ENCODE measurements at places on chromosomes 11 and 22.
A peak's percentile ranks its signal among the peaks of the same experiment; 100 is the strongest.

DNA sequence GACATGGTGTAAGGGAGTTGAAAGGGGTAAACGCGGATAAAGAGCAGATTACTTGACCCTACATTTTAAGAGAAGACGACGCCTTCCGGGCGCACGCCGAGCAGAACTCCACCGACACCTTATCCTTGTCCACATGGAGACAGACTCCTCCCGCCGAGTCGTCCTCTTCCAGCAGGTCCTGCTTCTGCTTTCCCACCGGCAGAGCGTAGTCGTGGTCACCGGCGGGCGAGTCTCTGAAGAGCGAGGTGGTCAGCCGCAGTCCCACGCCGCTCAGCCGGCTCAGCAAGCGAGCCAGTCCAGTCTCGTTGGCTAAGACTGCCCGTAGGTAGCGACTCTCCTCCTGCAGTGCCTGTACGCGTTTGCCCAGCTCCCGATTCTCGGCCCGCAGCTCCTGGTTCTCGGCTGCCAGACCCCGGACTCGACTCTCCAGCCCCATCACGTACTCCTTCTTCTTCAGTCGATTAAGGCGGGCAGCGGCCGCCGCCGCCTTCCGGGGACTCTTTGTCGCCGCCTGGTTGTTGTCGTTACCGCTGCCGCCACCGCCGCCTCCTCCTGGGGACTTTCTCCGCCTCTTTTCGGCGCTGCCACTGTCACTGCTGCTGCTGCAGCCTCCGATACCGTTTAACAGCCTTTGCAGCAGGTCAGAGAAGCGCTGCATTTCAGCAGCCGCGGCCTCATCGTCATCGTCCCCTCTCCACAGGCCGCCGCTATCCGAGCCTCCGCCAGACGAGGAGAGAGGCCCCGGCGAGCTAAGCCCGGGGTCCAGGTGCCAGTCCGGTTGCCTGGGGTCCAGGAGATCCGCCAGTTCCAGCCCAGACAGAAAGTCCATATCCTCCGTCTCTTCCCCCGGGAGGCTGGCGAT is 945 bp downstream of the CREBZF start:
- DNase-seq, result peak; percentile 75

DNA sequence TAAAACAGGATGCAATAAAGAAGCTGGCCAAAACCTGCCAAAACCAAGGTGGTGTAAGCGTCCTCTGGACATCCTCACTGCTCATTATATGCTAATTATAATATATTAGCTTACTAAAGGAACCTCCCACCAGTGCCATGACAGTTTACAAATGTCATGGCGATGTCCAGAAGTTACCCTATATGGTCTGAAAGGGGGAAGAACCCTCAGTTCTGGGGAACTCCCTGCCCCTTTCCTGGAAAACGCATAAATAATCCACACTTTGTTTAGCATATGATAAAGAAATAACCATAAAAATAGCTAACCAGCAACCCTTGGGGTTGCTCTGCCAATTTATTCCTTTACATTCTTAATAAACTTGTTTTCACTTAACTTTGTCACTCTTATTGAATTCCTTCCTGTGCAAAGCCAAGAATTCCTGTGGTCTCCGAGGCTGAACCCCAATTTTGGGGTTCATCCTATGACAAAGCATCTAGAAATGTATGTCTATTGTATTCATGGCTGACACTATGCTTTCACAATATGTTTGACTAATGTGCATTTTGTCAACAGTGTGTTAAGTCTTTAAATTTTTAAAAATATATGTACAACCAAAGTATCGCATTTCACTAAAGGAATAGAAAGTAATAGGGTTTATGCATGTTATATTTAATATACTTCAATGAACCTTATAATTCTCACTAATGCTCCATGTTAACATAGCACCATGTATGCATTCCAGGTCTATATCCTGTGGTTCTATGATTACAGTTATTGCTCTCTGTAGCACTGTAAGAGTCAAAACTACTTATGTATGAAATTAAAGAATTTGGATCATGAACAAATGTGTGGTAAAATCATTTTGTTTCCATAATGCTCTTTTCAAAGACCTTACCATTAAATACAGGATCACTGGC is 25.1 kb downstream of the LGR4 start:
- DNase-seq, result no peak

- no peak for DNase-seq
Observed at GRCh38 chr22:46076651-46077339, 73.5 kb upstream of the PPARA start.

DNA sequence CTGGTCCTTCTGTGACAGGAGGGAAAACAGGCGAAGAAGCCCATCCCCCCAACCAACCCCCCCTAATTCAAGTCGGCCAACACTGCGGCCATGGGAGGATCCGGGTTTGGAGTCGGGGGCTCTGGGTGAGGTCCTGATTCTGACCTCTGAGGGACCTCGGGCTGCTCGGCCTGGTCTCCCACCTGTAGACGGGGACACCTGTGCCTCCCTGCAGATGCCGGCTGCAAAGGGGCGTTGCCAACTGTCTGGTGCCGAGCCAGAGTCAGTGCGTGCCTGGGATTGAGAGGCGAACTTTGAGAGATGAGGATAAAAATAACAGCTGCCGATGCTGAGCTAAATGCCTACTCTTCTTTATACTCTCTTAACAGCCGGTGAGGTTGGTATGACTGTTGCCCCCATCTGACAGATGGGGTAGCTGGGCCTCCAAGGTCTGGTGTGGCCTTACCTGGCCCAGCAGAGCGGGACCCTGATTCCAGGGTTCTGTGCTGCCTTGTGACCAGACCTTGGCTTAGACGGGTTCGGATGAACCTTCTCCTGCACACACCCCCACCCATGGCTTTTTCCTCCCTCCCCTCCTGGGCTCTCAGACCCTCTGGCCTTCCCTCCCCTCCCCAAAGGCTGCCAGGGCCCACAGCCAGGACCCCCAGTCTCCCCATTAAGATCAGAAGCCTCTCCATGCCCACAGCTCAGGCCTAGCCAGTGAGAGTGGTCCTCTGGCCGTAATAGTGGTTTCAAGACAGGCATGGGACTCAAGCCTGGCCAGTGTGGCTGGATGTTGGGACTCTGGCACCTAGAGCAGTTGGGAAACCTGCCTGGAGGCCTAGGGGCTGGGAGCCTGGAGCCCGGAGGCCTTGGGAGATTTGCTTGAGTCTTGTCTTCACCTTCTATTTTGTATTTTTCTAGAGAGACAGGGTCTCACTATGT is 41.7 kb downstream of the KCNJ4 start:
- no peak for DNase-seq

DNA sequence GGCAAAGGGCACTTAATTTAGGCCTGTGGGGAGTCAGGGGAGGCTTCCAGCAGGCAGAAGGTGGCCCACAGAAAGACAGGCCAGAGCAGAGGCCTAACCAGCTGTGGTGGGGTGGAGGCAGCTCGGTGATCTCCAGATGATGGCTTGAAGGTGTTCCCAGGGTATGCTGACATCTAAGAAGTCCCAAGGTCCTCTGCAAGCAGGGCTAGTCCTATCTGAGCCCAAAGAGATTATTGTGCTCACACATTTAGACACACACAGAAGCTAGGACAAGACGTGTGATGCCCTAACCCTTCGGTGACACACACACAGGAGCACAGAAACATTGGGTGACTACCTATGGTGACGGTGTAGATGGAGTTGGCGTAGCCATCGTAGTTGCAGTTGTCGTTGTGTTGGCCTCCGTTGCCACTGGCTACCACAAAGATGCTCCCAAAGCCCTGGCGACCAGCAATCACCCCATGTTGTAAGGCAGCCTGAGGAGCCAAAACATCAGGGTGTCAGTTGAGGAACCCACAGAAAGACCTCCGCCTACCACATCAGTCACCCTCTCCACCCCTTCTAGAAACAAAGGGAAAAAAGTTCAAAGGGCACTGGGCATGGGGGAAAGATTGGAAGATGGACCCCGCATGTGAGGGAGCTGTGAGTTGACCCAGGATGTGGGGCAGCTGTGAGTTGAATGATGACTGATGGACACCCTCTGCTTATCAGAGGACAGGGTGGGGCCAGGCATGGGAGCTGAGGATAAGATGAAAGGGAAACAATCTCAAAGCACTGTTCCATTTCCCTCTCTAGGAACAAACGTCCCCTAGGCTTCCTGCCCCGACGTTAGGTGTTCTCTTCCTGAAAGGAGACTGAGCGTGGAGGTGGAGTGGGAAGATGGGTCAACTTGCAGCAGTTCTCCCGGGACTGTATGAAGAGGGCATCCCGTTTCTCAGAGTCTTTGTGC is 7.9 kb downstream of the PCSK7 start:
- DNase-seq, result no peak

- DNase-seq, result no peak
Observed at GRCh38 chr11:64484191-64485022, 106.6 kb upstream of the SLC22A12 start.

DNA sequence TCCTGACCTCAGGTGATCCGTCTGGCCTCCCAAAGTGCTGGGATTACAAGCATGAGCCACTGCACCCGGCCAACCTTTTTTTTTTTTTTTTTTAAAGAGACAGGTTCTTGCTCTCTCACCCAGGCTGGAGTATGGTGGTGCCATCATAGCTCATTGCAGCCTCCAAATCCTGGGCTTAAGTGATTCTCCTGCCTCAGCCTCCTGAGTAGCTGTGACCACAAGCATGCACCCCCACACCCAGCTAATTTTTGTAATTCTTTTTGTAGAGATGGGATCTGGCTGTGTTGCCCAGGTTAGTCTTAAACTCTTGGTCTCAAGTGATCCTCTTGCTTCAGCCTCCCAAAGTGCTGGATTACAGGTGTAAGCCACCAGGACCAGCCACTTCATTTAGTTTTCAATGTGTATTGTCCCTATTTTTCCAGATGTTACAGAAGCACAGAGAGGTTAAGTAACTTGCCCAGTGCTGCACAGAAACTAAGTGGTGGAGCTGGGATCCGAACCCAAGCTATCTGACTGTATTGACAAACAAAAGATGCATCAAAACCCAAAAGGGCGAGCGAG is 55.6 kb upstream of the GRK3 start:
- DNase-seq, result no peak

DNA sequence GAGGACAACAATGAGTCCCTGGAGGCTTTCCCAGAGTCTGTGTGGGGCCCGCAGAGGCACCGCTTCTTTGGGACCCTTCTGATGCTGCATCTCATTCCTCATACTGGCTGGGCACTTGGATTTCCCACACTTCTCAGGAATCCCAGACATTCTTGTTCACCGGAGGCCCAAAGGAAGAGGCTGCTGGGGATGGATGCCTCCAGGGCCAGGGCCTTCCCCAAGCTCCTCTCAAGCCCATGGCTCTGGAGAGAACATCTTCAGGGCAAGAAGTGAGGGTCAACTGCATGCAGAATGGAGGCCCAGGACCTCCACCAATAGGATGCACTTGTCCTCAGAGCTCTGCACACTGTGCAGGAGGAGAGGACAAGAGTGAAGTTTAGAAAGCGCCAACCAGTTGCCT is 34.6 kb downstream of the DKK3 start:
- no peak for DNase-seq

DNA sequence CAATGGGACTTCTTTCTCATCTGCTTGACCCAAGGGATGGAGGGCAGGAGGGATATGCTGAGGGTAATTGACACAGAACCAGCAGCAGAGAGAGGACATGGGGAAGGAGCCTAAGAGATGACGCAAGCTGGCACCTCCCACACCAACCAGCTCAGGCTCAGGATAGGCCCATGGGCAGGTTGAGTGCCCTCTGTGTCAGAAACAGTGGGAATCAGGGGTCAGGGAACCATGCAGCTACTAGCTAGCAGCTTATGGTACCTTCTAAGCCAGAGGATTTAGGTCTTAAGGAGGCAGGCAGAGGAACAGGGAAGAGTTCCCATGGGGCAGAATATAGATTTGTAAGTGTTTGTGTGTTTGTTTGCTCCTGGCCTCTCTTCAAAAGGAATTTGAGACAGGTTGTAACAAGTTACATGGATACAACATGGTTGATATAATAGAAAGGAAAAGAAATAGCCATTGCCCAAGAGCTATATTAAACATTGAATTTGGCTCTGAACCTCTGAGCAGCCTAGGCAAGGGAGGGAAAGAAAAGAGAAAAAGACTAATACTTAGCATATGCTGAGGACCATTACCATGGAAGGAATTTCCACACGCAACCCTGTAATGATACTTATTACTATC is 39.9 kb upstream of the NAV2 start:
- DNase-seq, result no peak

GRCh38 chr11:8810540-8811301 is 100.3 kb upstream of the AKIP1 start:
- peak; percentile 47 for DNase-seq

DNA sequence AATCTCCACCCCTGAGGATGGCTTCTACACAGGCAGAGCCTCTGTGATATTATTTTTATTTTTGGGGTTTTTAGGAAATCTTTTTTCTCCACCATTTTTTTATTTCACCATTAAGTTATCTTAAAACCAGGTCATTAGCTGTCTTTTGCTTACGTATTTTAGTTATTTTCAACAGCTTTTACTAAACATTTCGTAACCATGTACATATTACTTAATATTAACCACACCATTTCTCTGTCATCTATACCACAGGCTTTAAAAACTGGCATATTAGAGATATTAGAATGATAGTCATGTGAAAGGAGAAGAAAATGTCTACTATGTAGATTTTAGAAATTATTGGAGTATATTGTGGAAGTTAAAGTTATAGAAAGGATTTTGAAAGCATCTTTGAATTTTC is 37.4 kb downstream of the YAP1 start:
- no peak for DNase-seq

All from NCI-H146 (cell line).